Hepatic stellate cell (primary cell): ENCODE measurements at places on chromosomes 4 and X.

DNA sequence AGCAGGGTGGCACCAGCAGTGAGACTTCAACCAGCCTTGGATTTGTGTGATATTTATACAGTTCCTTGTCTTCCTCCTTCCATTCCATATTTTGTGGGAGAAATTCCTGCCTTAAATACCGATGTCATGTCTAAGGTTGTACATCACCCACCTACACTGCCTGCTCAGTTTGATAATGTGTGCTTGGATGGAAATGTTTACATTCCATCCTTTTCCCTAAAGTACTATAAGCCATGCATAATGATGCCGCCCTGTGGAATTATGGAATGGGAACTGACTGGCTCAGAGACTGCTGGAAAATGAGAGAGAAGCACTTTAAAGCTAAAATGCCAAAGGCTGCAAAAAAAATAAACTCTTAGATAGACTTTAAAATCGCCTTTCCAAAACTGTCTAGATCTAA, 11.3 kb upstream of the GLUD2 start:
- no peak for DNase-seq

DNA sequence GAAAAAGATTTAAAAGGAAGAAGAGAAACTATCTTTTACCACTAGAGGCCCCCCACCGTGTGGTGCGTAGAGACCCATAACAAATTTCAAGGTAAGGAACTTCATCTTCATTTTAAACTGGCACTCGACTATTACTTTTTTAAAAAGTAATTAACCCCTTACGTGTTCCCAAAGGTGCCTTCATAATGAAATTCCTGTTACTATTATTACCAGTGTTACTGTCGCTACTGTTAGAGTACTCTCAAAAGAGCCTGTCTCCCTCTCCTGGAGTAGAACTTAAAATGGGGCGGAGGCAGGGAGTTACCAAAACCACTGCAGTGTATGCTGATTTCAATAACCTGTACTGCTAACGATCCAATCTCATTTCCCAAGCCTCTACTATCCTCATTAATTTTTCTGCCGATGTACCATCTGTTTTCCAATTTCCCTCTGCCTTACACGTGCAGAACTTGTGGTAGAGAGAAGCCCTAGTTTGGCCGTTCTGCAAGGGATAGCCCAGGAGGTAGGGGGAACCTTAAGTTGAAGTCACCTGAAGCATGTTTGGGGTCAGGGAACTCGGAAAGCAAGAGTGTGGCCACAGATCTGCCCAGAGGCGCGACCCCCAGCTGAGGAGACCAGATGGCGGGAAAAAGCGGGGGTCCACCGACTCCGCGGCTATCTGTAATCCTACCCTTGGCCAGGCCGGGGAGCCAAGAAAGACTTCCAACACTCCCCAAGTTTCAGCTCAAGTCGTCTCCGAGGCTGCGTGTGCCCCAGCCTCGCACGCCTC, 720 bp upstream of the STK26 start:
- DNase-seq = peak; percentile 8

GRCh38 chr4:127708985-127709384, 21.2 kb upstream of the SLC25A31 start:
- no peak for DNase-seq

DNA sequence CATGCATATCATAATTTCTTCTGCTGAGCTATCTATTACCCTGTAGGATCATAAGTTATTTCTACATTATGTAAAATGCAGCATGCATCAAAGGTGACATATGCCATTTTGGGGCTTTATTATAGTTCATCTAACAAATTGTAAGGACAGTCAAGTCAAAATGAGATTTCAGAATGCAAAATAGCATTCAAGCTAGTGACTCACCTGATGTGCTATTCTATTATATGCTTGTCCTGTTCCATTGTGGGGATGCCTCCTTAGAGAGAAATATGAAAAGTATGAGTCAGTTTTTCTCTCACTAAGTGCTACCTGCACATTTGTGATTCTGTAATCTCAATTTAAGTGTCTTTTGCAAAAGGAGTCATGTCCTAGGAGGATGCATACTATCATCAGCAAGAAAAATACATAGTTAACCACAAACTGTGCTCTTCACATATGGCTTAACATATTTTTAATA, 647.0 kb upstream of the PCDH10 start:
- no peak for DNase-seq

- DNase-seq = no peak
These were observed 7.1 kb downstream of the CNGA2 start for GRCh38 chrX:151741606-151742005.

DNA sequence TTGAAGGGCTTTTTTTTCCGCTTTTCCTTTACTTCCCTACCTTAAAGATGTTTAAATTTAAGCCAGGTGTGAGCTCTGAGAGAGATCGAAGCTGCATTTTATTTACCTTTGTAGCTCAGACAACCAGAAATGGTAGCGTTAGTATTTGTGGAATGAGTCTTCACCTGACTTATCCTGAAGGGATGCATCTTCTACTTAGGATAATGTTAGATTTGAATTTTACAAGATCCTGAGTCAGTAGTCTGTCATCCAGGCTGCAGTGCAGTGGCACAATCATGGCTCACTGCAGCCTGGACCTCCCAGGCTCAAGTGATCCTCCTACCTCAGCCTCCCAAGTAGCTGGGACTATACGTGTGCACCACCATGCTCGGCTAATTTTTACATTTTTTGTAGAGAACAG, 26.2 kb downstream of the TMSB4X start:
- no peak for DNase-seq

DNA sequence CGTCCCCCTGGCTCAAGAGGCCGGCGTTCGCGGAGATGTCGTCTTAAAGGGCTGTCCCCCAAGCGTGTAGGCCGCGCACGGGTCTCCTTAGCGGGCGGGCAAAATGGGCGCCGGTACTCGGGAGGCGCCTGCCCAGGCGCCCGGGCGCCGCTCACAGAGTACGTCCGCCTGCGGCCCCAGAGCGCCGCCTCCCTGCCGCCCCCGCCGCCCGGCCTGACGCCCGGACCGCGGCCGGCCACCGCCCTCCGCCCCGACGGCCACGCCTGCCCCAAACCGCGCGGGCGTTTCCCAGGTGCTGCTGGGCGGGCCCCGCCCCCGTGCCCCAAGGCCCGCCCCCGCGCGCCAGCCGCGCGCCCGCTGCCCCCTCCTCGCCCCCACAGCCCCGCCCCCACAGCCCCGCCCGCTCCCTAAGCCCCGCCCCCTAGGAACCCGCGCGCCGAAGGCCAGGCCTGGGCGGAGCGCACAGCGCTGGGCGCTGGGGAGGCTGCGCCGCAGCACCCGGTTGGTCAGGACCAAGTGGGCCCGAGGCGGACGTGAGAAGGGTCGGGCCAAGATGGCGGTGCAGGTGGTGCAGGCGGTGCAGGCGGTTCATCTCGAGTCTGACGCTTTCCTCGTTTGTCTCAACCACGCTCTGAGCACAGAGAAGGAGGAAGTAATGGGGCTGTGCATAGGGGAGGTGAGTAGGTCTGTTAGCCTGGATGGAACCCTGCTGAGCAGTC, at the start of the genes BRCC3, CMC4 and MTCP1:
BRCC3 (plus strand) TSS at position 534 of the 719 bp plus-strand sequence; CDS start at position 554, 20 bp downstream.
CMC4 (minus strand) TSS at position 162 of the 719 bp plus-strand sequence. CDS start 7,113 bp downstream, outside the sequence.
MTCP1 (minus strand) TSS at position 162 of the 719 bp plus-strand sequence. CDS start 5,126 bp downstream, outside the sequence.
- peak; percentile 70 for DNase-seq

DNA sequence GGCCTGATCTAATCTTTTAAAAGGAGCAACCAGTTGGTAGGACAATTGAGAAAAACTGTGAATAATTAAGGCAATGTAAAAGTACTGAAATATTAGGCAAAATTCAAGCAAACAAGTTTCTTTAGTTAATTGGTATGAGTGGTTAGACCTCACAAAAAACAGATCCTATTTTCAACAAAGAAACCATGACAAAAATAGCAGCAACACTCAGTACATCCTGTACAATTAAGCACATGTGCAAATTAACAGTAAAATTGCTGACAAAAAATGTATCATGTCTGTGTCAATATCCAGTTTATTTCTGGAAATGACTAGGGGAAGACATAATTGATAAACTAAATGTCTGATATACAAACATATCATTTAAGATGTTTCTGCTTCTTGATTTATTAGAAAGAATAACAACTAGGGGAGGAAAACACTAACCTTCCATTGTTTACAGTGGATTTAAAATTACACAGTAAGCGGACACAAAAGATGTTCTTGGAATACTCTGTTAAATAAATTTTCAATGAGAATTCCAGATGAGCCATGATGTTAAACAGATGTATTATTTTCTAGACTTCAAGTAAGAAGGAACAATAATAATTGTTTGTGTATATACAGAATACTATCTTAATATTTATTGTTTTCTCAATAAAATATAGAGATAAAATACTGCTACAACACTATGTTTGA, 638.9 kb downstream of the SPRY1 start:
- no peak for DNase-seq

DNA sequence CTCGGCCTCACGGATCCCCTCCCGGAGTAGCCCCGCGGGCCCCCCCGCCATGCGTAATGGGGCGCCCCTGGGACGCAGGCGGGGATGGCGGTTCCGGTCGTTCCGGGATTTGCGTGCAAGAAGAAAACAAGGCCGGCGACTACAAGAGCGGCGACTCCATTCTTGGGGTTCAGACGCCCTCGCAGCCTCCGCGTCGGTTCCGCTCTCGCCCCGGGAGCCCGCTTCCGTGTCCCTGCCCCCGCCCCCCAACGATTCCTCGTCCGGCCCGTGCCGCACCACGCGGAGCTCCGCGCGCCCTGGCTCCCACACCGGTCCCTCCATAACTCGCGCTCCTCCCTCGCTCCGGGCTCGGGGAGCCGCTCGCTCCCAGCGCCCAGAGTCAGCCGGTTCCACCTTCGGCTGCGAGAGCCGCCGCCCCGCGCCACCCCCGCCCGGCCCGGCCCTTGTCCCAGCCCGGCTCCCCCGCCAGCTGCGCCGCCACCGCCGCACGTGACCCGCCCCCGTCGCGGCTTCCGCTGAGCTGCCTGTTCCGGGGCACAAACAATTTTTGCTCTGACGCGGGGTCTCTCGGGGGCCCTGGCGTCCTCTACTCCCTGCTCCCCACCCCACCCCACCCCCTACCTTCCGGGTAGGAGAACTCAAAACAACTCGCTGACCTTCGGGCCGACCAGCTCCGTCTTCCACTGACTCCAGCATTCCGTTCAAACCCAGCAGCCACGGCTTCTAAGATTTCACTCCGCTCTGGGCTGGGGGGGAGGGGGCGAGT, 78.8 kb upstream of the BCOR start:
- DNase-seq = peak; percentile 50

DNA sequence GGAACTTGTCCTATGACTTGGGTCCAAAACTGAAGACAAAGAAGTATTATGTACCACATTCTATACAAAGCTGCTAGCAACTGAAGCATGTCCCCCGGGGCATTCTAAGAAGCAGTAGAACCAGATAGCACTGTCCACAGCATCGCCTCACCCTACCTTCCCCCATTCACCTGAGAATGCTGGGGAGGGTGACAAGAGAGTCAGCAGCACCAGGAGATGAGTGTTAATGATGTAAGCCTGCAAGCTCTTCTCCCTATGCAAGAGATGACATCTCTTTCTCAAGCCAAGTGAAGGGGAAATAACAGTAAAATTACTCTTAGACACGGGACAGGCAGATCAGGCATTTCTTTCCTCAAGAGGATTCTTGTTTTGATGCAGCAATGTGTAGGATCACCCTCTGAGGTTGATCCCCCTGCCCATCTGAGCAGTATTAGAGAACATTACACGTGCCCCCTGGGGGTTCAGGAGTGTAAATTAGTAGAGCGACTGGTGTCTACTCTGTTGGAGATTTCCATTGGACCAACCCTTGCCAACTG, 13.9 kb upstream of the TLR1 start:
- DNase-seq = no peak

DNA sequence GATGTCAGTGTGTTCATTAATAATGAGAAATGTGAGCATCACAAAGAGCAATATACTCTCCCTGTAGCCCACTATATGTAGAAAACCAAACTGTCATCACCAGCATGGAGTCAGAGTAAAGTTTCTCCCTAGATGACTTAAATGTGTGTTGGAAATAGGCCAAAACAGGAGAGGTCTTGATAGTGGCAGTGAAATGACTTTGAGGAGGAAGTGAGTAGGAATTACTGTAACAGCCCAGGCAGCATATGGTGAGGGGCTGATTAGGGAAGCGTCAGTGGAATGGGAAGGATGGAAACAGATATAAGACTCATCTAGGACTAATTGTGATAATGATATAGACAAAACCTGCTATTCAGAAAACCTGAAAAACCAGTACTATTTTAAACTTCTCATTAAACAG, 83.9 kb downstream of the ATXN3L start:
- no peak for DNase-seq

- DNase-seq = no peak
These were observed 25.4 kb upstream of the RASL11B start for GRCh38 chr4:52836678-52837077.

DNA sequence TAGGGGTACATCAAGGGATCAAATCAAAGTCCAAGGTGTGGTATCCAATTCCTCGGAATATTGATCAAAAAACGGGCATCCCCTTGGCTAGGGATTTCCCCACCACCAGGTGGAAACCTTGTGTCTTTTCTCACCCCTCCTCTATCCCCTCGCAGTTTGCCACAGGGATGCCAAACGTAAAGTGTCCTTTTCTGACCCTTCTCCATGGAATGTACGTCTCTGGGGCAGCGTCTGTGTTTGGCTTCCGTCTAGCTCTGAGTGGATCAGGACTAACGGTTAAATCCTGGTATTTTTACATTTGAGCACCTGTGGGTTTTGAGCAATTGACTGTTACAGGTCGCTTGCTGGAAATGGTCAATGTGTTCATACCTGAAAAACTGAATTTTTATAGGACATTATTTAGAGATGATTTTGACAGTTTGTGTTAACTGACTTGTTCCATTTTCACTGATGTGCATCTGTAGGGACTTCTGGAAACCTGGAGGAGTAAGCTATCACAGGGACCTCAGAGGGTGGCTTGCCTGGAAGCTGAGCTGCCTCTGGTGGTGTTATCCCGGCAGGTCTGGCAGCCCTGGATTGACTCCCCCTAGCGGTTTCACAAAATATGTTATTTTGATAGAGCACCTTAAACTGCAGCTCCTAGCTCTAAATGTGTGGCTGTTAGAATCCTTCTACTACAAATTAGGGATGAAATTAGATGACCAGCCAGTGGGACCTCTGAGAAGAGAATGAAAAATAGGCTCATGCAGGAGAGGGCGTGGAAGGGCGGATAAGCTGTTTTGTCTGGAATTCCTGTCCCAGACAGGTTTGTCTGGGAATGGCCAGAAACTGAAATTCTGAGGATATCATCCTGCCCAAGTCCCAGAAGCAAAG, 8.8 kb upstream of the MGST2 start:
- DNase-seq = peak; percentile 60

DNA sequence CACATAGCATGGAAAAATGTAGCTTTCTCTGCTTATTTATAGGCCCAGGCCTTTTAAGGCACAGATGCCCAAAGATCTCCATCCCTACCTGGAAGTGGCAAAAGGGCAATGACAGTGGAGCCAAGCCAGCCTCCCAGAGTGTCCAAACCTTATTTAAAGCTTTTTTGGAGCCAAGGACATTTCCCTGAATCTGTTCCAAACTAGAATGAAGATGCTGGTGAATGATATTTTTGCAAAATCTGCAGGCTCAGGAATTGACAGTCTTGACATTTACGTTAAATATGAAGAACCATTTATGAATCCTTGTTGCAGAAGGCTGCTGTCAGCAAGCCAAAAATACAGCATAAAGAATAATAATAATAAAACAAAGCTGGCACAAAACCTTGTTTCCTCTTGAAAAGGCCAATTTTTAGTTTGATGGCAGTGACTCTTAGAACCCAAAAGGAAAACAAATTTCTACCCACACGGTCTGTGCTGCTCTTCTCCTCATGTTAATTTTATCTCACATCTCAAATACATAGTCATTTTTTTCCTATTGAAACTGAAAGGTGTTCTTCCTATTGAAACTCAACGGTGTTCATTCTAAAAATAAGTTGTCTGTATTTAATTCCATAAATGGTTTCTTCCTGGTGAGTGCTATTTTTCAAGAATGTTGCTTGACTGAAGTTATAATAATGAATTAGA, 206.3 kb upstream of the TBL1X start:
- no peak for DNase-seq
